ENCODE measurements at places on chromosomes 12 and 14.

DNA sequence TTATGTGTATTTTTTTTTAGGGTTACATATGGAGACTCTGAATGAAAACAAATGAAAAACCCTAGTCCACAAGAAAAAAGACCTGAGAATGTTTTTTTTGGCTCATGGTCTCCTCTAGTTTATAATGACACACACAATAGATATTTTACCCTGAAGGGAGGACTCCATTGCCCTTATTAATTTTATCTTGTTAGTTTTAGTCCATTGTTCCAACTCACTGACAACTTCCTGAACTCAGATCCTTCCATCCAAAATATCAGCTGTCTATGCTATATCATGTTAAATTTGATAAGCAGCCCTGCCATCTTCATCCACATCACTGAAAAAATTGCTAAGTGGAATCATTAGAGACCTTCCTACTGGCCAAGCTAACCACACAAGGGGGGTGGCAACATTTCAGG, 232.1 kb downstream of the MON2 start:
- DNase-seq: no peak

- peak; percentile 75 for DNase-seq
Measured at GRCh38 chr12:116280595-116281290, 3.2 kb upstream of the MED13L start.

DNA sequence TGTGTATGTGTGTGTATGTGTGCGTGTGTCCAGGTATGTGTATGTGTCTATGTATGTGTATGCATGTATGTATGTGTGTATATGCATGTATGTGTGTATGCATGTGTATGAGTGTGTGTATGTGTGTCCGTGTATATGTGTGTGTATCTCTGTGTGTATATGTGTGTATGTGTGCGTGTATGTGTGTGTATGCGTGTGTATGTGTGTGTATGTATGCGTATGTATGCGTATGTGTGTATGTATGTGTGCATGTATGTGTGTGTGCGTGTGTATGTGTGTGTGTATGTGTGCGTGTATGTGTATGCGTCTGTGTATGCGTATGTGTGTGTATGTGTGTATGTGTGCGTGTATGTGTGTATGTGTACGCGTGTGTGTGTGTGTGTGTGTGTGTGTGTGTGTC, 31.6 kb downstream of the CHST11 start:
- no peak for DNase-seq

DNA sequence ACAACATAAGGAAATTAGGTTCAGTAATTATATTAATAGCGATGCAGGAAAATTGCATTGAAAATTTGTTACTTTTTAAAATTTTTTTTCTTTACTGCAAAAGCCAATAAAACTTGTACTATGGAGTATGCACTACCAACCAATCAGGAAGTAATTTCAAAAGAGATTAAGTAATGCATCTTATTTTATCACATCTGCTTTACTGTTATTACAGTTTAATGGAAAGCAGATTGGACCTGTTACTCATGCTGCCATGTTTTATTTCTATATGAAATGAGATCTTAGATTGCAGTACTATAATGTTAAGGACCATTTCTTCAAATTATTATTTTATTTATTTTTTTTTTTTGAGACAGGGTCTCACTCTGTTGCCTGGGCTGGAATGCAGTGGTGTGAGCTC, 1.7 kb upstream of the STRN3 start:
- DNase-seq: no peak

DNA sequence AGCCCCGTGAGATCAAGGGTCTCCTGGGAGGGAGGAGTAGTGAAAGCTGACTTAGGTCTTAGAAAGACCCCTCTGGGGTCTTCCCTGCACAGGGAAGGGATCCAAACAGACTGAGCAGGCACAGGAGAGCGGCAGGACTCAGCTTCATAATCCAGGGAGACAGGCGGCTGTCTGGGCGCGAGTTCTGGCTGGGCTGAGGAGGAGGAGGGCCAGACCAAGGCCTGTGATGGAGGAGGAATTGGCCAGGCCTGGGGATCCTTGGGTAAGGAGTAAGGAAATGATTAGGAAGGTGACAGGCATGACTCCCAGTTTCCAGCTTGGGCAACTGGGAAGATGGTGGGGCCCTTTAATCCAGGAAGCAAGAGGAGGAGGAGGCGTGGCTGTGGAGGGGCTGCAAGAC, 93.1 kb downstream of the DICER1 start:
- no peak for DNase-seq

- DNase-seq: no peak
Measured at GRCh38 chr12:25034676-25035075, 85.8 kb upstream of the BCAT1 start.

DNA sequence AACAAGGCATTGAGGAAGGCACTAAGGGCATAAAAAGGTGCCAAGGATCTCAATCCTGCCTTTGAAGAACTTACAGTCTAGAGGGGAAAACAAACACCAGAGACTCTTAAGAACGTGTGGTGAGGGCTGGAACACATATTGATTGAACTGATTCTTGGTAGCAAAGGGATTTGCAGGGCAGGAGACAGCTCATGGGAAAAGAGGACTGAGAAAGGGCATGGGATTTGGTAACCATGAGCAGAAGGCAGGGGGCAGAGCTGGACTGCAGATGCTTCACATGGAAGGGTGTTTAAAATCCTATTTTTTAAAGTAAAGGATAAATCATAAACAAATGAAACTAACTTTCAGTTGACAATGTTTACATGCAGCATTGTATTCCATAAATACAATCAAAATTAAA, 203.1 kb downstream of the ITPR2 start:
- peak; percentile 34 for DNase-seq
